ENCODE measurements at places on chromosomes 11 and 22. TPM values are rescaled to one million over a fixed set of nuclear protein-coding genes. Genes with fewer than 3 reads are reported as not detected.
A peak's percentile ranks its signal among the peaks of the same experiment; 100 is the strongest.

DNA sequence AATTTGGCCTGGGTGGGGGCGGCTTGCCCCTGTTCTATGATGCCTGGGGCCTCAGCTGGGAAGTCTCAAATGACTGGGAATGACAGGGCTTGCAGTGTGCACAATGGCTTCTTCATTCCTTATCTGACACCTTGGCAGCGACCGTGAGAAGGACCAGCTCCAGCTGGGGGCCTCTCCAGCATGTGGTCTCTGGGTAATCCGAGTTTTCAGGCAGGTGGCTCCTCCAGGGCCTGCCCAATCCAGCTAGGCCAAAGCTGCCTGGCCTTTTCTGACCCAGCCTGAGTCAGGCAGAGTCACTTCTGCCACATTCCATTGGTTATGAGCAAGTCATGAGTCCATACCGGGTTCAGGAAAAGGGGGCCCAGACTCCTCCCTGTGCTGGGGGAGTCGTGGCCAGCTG, 646.0 kb downstream of the OPCML start:
- DNase-seq = no peak

GRCh38 chr11:7593481-7593880, 79.7 kb downstream of the PPFIBP2 start:
- DNase-seq = no peak

DNA sequence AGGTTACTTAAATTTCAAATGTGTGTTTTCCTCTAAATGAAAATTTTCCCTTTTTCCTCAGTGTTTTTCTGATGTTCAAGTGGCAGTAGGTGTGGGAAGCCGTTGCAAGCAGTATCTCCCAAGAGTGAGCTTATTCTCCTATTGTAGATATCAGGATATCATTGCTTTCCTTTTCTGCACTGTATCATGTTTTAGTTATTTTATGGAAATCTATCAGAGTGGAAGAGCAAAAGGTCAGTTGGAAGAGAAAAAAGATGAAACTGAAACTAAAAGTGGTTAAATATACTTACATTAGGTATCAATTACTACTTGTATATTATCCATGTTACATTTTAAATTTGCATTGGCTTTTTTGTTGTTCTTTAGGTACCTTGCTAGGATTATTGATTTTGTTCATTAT, 57.0 kb downstream of the PDE3B start:
- no peak for DNase-seq

GRCh38 chr22:19997561-19998231, 18.9 kb downstream of the ARVCF start:
- no peak for DNase-seq

DNA sequence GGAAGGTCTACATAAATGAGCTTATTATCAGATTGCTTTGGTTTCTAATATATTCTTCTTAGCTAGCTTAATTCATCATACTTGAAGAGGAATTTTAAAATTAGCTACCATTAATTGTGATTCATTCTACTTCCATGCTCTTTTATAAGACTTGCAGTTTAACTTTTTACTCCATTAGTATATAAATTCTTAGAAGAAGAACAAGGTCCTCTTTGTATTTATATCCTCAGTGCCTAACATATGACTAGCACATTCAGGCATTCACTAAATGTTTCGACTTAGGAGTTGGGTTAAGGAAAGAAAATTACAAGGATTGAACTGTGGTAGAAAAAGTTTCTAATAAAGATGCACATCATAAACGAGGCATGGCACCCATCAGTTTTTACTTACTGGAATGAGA, 1135.5 kb downstream of the JRKL start:
- no peak for DNase-seq

GRCh38 chr11:12089473-12089872, 20.9 kb upstream of the MICAL2 start:
- no peak for DNase-seq

Gene CDKN1C
- 53.0 TPM for total RNA-seq

GRCh38 chr22:20463324-20464095, 25.9 kb upstream of the SCARF2 start:
- DNase-seq = no peak

GRCh38 chr22:21683401-21683811, 17.6 kb downstream of the PPIL2 start:
- no peak for DNase-seq

Gene MIAT
- 2.5 TPM for total RNA-seq

Gene MUC15
- total RNA-seq = 19.5 TPM

DNA sequence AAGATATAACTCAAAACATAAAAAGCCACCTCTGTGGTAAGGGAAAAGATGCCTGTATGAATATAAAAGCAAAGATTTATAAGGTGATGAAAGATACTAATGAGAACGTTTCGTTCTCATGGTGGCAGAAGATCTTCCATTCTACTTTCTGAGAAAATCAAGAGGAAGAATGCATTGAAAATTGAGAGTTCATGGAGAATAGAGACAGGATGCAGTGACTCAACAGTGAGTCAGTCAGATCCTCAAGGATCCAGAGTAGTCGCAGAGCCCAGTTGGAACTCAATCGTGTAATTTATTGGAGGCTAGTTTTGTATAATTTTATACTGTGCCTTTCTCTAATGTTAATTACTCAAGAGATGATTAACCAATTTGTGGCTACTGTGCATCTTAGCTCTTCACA, 73.3 kb downstream of the ENTHD1 start:
- no peak for DNase-seq

- DNase-seq = peak; percentile 56
Measured at GRCh38 chr11:121417055-121417551, 35.0 kb upstream of the SORL1 start.

DNA sequence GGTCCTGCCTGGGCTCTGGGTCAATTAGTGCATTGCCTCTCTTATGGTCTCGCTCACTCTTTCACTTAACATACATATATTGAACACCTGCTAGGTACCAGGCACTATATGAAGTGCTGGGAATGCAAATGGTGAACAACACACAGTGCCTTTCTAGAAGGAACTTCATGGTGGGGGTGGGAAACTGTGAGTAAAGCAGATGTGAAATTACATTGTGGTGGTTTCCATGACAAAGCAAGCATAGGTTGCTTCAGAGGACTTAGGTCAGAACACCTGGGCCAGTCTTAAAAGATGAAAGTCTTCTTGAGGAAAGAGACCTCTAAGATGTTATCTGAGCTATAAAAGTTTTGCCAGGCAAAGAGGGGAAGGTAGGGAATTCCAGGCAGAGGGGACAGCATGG, 231.3 kb downstream of the BUD13 start:
- no peak for DNase-seq

Gene HEPACAM
- total RNA-seq = 3.6 TPM

Gene KRTAP5-11
- 2.2 TPM for total RNA-seq

GRCh38 chr11:65170058-65170534, at the start of gene SPDYC:
Gene SPDYC, plus strand, starts transcription at chr11:65170233. Its CDS starts 1,125 bp downstream, at chr11:65171358.
- no peak for DNase-seq

- no peak for DNase-seq
Measured at GRCh38 chr11:85137597-85137996, 489.5 kb downstream of the DLG2 start.

Gene FREY1
- total RNA-seq = not detected

- no peak for DNase-seq
Measured at GRCh38 chr11:126548581-126549550, 193.4 kb downstream of the ST3GAL4 start.

DNA sequence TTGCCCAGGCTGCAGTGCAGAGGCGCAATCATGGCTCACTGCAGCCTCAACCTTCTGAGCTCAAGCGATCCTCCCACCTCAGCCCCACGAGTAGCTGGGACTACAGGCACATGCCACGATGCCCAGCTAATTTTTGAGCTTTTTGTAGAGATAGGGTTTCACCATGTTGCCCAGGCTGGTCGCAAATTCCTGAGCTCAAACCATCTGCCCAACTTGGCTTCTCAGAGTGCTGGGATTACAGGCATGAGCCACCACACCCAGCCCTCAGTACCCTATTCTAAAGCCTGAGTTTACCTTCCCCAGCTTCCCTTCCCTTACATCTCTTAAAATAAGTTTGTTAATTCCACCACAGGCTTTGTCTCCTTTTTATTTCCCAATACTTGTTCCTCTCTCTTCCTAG, 59.1 kb downstream of the AMBRA1 start:
- DNase-seq = no peak

Gene PAX6
- total RNA-seq = 0.10 TPM

DNA sequence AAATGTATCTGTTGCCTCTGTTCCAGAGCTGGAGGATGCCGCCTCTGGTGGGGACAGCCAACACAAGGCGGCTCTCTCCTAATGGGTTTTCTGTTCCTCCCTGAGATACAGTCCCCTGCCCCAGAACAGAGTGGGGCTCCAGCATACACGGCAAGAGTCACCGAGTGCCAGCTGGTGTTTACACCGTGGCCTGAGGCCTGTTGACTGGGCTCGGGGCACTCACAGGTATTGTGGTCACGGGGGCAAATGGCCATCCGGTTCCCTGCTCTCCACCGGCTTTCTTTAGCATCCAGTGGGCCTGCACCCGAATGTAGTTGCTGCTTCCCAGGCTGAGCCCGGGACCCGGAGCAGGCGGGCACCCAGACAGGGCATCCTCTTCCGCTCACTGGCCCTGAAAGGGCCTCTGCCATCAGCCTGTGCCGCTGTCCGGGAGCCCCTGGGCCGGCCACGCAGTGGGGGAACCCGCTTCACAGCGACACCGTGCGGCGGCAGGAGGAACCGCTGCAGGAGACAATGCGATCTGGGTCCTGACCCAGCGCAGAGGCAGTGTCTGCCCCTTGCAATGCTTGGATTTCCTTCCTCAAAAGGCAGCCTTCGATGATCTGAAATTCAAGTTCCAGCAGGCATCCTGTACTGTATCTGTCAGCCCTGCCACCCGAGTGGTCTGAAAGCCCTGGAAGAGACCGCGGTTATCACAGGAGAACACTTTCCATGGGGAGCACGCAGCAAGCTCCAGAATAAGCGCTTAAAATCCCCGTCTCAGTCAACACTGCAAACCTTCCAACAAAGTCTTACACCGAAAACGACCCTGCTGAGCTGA, 859 bp upstream of the KRTAP5-5 start:
- no peak for DNase-seq

- DNase-seq = no peak
Measured at GRCh38 chr11:97717922-97718321, 1302.8 kb upstream of the CNTN5 start.

Gene BARX2
- total RNA-seq = 12.3 TPM

DNA sequence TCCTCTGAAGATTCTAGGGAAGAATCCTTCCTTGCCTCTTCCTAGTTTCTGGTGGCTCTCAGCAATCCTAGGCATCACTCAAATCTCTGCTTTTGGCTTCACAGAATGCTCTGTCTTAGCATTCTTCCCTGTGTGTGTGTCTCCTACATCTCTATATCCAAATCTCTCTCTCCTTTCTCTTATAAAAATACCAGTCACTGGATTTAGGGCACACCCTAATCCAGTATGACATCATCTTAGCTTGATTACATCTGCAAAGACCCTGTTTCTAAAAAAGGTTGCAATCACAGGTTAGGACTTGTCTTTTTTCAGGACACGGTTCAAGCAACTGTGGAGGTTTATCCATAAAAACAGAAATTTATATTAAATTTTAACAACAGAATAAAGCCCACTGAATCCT, 54.4 kb downstream of the NARS2 start:
- DNase-seq = no peak

- DNase-seq = no peak
Measured at GRCh38 chr11:135027461-135027860, 615.4 kb upstream of the B3GAT1 start.

DNA sequence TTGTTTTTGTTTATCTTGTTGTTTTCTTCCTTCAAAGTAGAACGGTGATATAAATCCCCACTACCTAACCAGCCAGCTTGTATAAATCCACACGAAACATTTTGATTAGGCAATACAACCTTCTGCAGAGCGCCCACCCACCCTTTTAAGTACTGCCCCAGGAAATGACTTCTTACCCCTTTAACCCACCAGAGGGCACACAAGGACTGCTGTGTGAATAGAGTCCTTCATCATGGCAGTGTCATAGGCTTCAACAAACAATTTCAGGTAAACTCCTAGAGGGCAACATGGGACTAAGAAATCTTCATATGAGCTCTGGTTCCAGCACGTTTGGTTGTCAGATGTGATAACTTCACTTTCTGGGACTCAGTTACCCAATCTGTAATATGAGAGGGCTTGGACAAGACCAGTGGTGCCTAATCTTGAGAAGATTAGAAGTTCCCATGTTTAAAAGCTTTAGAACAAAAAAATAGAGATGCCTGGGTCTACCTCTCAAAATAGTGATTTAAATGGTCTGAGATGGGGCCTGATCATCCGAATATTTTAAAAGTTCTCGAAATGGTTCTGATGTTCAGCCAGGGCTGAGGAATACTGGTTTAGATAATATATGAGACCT, 56.1 kb downstream of the PIWIL4 start:
- peak; percentile 84 for DNase-seq

Gene PRDM11
- total RNA-seq = 11.0 TPM

Gene LPXN
- 3.5 TPM for total RNA-seq

GRCh38 chr11:31974366-31975136, 116.3 kb upstream of the RCN1 start:
- DNase-seq = no peak

All from skin of body (tissue), 3 donors.